ENCODE measurements at places on chromosomes 7 and 10.

DNA sequence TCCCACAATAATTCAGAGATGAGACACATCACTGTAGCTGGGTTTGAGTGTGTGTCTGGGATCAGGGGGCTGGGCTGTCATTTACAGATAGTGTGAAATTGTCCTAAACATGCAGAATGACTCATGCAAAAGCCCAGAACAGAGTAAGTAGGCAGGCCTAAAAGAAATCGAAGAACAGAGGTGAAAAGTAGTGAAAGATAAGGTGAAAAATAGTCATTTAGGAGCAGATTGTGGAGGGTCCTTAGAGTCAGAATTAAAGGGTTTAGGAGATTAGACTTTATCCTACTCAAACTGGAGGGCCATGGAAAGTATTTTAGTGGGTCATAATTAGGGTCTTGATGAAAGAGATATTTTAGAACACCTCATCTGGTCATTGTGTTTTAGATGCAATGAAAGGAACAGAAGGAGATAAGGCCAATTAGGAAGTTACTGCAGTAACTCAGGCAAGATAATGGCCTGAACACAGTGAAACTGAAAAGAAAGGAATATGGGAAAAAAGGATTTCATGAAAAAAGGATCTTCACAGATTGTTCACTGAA lies 58.3 kb upstream of the NEBL start:
- DNase-seq = no peak

- no peak for DNase-seq
These were observed 362.5 kb upstream of the PCDH15 start for GRCh38 chr10:55163388-55163979.

DNA sequence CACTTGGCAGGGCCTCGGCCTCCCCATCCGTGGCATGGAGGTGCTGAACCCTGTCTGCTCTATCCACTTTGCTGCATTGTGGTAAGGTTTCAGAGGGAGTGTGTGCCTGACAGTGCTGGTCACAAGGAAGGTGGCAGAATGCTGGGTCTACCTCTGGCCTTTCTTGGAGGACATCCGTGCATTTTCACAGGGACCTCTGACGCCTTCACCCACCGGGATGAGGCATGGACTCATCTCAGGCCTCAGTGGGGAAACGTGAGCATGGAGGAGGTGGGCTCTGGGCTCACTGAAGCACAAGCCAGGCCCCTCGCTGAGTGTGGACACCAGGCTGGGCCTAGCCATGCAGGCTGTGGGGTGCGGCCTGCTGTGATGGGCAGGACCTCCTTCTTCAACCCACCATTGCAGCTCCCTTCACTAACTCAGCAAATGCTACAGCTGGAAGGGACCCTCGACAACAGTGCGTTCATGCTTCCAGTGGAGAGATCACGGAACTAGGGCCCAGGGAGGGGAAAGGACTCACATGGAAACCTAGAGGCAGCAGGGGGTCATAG lies 8.6 kb downstream of the TBATA start:
- no peak for DNase-seq

GRCh38 chr10:4825868-4826791 lies at the start of gene AKR1E2:
Gene AKR1E2 (plus strand): TSS chr10:4826207. CDS start chr10:4826325, 118 bp downstream.
- peak; percentile 69 for DNase-seq

- DNase-seq = no peak
These were observed 106.1 kb upstream of the SP8 start for GRCh38 chr7:20892776-20893175.

DNA sequence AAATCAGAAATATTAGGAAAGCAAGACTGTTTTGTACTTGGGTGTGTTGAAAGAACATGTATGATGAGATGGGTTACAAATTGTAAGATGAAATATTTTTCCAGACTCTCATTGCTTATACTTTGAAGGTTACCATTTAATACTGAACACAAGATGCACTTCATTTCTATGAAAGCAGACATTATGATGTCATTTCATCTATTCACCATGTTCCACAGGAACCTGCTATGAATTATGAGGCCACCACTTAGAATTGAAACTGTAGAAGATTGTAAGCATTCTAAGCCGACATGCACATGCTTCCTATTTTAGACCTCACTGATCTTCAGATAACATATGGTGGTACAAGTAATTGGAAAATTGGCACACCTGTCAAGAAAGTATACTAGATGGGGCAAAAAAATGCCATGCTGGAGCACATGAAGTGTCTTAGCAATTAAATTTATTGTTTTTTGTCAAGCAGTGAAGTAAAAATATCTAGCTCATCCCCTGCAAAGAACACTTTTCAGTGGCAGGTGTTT lies 195.0 kb downstream of the PHF14 start:
- no peak for DNase-seq

GRCh38 chr7:123627851-123628250 lies 26.2 kb downstream of the ASB15 start:
- DNase-seq = no peak

DNA sequence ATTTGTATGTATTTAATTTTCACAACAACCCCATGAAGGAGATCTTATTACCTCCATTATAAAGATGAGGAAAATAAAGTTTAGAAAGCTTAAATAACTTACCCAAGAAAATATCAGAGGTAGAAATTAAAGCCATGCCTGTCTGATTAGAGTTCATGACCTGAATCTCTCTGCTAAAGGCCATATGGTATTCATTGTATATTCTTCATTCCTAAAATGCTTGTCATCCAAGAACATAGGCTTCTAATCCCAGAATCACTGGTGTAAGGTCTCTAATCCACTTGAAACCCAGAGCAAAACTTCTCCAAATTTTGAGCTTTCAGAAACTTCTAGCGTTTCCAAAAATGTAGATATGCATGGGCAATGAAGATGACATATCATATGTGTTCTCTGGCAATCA lies 72.3 kb upstream of the YAE1 start:
- DNase-seq = no peak

GRCh38 chr10:33478675-33479125 lies 144.2 kb upstream of the NRP1 start:
- DNase-seq = no peak

DNA sequence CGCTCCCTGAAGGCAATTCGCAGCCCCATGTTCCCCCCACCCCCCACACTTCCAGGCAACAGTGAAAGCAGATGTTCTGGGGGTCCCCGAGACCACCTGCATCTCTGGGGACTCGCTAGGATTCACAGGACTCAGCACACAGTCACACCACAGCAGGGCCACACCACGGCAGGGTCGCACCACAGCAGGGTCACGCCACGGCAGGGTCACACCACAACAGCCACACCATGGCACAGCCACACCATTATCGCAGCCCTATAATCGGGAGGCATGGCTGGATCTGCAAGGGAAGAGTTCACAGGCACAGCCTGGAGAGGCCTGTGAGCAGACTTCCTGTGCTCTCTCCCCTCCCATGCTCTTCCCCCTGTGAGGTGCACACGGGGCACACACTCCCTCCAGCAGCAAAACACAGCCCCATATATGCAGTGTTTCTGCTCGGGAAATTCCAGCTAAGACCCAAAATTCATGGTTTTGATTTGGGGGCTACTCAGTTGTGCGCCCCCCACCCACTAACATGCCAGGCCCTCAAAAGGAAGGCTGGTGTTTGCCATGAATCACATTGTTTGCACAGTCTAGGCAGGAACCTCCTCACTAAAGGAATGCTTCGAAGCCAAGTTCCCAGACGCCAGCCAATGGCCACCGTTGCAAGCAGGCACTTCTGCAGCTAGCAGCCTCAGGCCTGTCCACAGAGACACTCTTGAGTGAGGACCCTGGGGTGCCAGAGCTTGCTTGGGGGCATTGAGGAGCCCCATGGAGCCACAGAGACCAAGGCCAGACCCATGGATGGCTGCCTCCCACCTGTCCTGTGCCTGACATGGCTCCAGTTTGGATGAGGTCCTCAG lies 7.0 kb upstream of the DPYSL4 start:
- DNase-seq = no peak

All from activated CD4-positive, alpha-beta T cell treated with anti-CD3 and anti-CD28 coated beads for 4 hours (primary cell).